AG04449 (cell line): ENCODE measurements at places on chromosomes 16 and 17.

- no peak for DNase-seq
Observed at GRCh38 chr16:84775262-84775810, 44.4 kb upstream of the CRISPLD2 start.

GRCh38 chr16:71903608-71904007, 8.3 kb downstream of the IST1 start:
- no peak for DNase-seq

DNA sequence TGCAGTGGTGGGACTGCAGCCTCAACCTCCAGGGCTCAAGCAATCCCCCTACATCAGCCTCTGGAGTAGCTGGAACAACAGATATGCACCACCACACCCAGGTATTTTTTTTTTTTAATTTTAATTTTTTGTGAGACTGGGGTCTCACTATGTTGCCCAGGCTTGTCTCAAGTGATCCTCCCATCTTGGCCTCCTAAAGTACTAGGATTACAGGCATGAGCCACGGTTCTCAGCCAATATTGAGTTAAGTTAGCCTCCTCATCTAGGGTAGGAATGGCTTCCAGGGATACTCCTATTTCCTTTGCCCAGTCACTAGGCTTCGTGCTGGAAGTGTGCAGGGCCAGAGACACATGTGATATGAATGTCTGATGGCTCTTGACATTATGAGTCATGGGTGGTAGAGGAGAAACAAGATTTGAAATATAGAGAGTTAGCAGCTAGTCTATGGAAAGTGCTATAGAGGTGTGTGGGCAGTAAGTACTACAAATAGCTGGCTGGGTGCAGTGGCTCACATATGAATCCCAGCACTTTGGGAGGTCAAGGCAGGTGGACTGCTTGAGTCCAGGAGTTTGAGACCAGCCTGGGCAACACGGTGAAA, 8.0 kb upstream of the HES7 start:
- no peak for DNase-seq

DNA sequence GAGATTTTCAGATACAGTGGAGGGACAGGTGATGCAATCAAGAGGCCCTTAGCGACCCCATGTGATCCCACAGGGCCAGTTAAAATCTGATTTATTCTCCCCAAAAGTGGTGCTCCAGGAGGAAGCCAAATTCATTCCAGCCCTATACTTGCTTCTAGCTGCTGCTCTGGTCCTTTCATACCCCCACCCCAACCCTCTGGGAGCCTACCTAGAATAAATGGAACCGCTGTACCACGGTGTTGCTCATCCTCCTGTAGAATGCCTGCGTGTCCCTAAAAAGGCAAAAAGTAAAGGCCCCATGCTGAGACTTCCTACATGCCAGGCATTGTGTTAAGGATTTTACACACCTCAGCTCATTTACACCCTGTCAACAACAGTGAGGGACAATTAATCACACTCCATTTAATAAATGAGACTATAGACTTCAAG, 2.0 kb upstream of the RASL10B start:
- DNase-seq: no peak
